Vagina (tissue), 2 donors: ENCODE measurements at places on chromosomes 7 and 10.

- DNase-seq = no peak
Observed at GRCh38 chr7:129354428-129355157, 79.6 kb upstream of the STRIP2 start.

DNA sequence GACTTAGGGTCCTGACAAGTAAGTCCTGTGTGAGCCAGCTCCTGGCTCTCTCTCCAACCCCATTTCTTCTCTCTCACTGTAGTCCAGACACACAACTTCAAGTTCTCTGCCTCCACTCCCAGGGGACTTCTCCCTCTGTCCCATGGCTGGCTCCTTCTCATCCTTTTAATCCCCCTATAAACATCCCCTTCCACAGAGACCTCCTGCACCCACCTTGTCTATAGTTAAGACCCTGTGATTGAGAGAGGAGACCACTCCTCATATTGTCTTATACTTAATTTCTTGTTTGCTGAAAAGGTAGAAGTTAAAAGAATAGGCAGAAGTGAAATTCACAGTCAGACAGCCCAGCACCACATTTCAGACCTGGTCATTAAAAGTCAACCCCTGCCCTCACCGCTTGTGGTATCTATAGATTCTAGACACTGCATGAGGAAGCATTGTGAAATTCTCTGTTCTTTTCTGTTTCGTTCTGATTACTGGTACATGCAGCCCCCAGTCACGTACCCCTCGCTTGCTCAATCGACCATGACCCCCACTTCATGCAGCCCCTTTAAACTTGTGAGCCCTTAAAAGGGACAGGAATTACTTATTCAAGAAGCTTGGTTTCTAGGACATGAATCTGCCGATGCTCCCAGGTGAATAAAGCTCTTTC, 125.6 kb upstream of the FRMD4A start:
- DNase-seq = no peak

DNA sequence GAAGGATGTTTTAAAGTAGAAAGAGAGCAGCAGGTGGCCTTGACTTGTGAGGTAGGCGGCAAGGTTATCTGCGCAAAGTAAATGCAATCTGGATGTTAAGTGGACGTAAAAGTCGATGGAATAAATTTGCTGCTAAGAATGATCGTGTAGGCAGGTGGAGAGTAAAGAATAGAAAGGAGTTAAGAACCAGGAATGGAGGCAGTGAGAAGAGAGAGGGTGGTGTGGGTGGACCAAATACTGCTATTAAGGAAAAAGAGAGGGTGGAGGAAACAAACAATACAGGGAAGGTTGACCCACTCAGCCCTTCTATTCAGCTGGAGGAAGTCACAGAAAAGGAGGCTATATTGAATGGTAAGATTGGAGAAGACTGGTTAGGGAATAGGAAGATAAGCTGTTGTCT, 1.9 kb upstream of the CUL1 start:
- DNase-seq = no peak

GRCh38 chr10:68231817-68232251, at the start of gene ATOH7:
Gene ATOH7 (minus strand): TSS chr10:68232113. CDS start chr10:68231677, 436 bp downstream.
- no peak for DNase-seq

GRCh38 chr10:116671274-116671926, 50.6 kb downstream of the PNLIPRP2 start:
- DNase-seq = no peak

DNA sequence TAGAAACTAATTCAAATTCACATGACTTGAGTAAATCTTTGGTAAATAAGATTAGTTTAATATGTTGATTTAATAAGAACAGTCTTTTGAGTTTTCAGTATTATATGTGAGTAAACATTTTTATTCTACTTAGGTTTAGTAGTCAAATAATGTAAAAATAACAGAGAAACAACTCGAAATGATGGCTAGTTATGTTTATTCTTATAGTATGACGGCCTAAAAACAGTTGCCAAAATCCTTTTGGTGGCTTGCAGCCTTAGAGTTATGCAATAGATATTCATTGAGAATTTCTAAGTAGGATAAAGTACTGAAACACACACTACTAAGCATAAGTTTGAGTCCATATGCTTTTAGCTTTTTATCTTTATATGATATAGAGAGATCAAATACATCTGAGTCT, 184.8 kb downstream of the GNAI1 start:
- no peak for DNase-seq

GRCh38 chr7:55309040-55309991, 55.8 kb upstream of the LANCL2 start:
- no peak for DNase-seq
